ENCODE measurements at places on chromosomes 1 and 21.

GRCh38 chr1:180627411-180627810 is 4.4 kb upstream of the XPR1 start:
- no peak for DNase-seq

GRCh38 chr21:37369307-37369854 is 2.8 kb downstream of the DYRK1A start:
- no peak for DNase-seq

- no peak for DNase-seq
Measured at GRCh38 chr1:210123924-210124589, 108.5 kb upstream of the SERTAD4 start.

- no peak for DNase-seq
Measured at GRCh38 chr1:61058483-61059245, 23.7 kb upstream of the NFIA start.

DNA sequence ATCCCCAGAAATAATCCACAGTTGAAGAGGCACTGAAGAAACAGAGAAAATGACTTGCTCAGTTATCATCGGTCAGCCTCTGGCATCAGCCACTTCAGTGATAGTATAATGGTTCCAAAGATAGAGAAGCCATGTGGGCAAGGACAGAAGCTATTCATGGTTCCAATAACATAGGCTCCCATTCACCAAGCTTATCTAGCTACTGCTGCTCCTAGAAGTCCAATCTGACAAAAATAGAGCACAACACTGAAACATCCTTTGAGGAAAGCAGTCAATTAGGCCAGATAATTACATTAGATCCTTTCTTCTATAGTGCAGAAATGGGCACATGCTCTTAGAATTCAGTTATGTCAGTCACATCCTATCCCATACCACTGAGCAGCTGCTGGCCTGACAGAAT is 33.5 kb upstream of the CRB1 start:
- DNase-seq = no peak

DNA sequence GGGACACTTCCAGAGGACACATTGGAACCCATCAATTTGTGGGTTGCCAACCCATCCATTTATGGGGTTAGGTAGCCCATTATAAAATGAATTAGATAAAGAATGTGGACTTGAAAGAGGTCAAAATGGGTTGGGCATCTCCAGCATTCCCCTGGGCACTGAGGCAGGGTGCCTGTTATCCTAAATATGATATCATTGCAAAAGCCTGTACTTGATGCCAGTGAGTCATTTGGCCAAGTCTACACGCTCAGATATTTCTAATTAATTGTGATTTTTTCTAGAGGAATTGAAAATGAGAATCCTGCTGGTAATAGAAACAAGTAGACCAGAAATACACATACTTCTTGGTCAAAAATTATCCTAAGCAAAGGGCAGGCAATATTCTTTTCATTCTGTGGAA is 21.9 kb upstream of the NBL1 start:
- no peak for DNase-seq

GRCh38 chr1:97524211-97524610 is 396.6 kb downstream of the DPYD start:
- no peak for DNase-seq

GRCh38 chr21:45387506-45387905 is 17.5 kb upstream of the COL18A1 start:
- DNase-seq = no peak

- DNase-seq = no peak
Measured at GRCh38 chr1:84708031-84708430, 17.8 kb upstream of the SSX2IP start.

DNA sequence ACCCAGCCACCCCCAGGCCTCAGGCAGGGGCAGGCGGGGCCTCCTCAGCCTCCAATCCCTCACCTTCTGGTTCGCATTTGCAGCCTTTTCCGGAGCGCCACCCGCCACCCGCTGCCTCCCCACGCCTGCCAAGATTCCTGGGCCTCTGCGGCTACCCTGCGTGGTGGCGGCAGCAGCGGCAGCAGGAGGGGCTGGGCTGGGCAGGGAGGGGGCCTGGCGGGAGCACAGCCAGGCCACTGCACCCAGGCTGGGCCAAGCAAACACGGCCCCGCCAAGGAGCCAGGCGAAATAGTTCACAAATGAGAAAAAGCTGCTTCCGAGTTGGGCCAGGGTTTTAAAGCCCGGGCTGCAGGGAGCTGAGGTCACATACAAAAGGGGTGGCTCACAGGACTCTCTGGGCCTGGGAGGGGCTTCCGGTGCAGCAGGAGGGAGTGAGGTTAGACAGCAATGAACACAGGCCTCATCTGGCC is 9.8 kb downstream of the COL8A2 start:
- no peak for DNase-seq

DNA sequence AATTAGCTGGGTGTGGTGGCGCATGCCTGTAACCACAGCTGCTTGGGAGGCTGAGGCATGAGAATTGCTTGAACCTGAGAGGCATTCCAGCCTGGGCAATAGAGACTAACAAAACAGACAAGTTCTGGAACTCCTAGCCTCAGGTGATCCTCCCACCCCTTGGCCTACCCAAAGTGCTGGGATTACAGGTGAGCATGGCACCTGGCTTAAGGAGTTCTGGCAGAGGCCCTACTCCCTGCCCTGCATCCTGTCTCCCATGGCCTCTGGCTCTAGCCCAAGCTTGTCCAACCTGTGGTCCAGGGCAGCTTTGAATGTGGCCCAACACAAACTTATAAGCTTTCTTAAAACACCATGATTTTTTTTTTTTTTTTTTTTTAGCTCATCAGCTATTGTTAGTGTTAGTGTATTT is 20.4 kb downstream of the TOMM20 start:
- no peak for DNase-seq

GRCh38 chr1:205595435-205595834 is 36.4 kb downstream of the ELK4 start:
- no peak for DNase-seq

DNA sequence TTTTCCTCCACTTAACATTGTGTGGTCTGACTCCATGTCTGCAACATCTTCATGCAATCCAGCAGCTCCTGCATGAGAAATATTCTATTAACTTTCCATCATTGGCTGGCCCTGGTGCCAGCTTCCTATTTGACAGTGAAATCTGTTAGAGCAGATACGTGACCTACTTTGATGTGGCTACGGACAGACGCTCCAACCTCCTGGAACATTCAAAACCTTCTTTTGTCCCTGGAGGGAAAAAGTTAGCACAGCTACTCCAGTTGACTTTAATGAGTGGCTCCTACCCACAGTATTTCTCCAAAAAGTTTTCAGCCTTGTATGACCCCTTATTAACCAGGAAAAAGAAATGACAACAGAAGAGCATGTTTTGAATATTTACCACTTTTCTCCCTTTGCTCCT is 22.0 kb downstream of the PRAMEF20 start:
- no peak for DNase-seq

- DNase-seq = no peak
Measured at GRCh38 chr1:147600119-147601111, 59.1 kb downstream of the BCL9 start.

DNA sequence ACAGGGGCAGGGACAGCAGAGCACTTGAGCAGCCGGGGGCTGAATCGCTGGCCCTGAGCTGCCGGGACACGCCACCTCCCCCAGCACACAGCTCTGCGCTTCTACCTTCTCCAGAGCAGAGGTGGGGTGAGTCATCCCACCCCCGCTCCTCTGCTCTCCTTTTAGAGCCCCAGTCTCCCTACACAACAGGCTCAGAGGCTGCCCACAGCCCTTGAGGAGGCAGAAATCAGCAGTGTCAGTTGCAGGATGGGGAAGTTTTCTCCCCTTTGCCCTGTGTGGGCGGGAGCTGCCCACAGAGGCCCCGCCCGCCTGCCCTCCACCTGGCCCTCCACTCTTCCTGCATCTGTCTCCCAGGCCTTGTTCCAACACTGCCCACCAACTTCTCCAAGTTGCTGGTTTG is 94.6 kb downstream of the STUM start:
- DNase-seq = no peak

DNA sequence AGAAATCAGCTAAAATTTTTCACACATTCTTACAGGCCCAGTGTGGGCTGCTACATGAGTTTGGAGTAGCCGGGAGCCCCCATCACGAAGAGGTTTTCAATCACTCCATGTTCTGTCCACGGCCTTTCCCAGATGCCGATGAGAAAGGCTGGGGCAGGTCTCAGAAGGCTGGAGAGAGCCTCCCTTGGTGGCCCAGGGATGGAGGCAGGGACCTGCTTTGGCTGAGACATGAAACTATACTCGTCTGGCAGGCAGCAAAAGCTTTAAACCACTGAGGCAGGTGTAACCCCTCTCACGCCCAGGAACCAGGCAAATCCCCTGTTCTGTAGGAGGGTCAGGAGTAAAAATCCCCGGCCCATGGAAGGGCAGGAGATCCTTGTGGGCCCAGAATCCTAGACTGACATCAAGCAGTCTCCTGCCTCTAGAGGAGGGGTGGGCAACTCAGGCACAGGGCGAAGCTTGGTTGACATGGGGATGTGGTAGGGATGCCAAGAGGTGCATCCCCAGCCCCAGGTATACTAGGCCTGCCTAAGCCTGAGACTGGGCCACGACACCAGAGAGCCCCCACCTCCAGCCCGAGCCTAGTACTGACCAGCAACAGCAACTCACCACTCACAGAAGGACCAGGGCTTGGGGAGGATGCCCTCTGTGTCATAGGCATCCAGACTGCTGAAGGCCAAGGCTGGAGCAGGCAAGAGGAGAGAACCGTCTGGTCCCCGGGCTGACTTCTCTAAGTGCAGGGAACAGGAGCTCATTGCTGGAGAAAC is 9.1 kb downstream of the MMEL1 start:
- DNase-seq = no peak

DNA sequence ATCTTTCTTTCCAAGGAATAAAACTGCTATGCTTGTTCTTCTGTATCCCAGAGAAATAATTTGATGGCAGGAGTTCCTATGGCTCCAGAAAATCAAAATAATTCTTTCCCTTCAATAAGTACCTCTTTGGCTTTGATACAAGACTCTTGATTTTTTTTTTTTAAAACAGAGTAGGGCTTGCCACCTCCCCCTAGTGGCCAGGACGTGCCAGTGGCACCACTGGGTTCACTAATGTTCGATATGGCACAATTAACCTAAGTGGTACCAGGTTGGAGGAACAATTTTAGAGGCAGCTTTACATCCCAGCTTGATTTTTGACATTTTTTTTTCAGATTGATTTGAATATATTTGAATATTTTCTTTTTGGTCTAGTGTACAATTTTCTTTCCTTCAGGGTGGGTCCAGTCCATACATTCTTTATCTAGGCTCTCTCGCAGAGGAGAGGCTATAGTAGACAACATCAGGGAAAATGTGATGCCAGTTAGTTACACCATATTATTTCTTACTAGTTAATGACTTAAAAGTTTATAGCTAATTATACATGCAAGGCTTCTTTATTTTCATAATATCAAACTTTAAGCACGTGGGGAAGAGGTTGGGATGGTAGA is 330.9 kb downstream of the S1PR1 start:
- DNase-seq = no peak

- no peak for DNase-seq
Measured at GRCh38 chr1:164675342-164675904, 116.4 kb downstream of the PBX1 start.

DNA sequence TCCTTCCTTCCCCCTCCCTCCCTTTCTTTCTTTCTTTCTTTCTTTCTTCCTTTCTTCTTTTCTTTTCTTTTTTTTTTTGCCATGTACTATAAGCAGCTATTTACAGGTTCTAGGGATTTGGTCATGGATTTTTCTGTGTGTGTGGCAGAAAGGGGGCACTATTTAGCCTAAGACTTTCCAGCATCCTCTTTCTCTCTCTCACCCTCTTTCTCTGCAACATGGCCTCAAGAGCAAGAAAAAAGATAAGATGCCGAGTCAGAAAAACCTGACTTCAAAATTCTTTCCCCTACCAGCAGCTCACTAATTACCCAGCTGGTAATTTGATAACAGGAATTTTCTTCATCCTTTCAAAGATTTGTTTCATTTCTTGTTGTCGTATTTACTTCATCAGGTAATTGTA is 458.3 kb upstream of the ADAMTS5 start:
- DNase-seq = no peak

GRCh38 chr1:184194236-184194635 is 142.7 kb downstream of the TSEN15 start:
- DNase-seq = no peak

DNA sequence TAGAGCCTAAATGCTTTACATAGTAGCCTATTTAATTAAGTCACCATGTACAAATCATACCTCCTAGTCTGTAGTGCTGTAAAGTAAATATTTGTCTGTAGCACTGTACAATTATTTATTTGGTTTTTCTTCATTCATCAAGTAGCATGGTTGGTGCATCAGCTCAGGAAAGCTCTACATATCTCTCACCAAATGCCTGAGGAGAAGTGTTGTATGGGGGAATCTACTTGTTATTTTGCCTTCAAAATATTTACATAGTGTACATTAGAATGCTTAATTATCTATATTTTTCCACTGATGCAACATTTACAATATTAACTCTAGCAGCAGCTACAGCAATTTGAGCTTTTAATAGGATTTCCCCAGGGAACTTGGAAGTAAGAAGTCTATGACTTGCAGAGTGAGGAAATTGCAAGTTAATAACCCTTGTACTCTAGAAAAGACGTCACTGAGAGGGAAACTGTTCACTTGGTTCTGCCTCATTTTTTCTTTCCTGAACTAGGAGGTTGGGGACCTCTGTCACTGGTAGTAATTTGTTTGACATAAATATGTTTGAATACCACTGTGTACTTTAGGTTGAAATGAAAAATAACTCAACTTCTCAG is 207.4 kb downstream of the PDE4B start:
- DNase-seq = no peak

- no peak for DNase-seq
Measured at GRCh38 chr1:164071288-164071687, 487.7 kb upstream of the PBX1 start.

DNA sequence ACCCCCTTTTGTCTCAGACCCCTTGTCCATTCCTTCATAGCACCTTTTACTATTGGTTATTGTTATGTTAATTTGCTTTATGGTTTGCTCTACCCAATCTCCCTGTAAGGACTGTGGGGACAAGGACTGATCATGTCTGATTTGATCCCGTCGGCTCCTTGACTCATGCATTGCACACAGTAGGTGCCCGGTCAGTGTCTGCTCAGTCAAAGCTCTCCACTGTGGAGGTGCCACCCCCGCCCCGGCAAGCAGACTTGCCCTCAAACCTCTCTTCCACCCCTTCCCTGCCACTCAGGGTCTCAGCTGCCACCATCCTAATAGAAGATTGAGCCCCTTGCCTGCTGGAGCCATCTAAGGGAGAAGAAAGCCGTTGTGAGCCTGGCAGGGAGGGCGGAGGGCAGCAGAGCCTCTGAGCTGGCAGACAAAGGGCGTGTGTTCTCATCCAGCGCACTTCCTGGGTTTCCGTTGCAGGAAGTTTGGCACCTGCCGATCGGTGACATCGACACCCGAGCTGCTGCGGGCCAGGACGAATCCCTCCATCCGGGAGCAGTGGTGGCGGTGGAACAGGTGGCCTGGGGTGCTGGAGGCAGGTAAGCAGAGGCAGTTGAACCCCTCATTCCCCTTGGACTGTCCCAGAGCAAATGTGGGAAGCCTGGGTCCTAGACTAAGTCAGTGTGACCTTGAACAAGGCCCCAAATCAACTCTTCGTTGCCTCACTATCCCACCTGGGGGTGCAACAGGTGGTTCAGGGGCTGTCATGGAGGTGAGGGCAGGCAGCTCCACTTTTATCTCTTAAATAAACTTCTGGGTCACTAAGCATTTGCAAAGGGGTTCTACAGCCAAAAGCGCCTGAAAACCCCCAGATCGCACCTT is 2.2 kb upstream of the FBLIM1 start:
- no peak for DNase-seq

- peak; percentile 37 for DNase-seq
Measured at GRCh38 chr1:177872308-177872900, 97.5 kb downstream of the SEC16B start.

All from NCI-H1930 (cell line).